ENCODE measurements at places on chromosomes 16 and 17.

GRCh38 chr17:6712058-6712853, 913 bp downstream of the SLC13A5 start:
- peak; percentile 51 for DNase-seq

- no peak for DNase-seq
Measured at GRCh38 chr17:62892870-62893338, 73.1 kb upstream of the TANC2 start.

DNA sequence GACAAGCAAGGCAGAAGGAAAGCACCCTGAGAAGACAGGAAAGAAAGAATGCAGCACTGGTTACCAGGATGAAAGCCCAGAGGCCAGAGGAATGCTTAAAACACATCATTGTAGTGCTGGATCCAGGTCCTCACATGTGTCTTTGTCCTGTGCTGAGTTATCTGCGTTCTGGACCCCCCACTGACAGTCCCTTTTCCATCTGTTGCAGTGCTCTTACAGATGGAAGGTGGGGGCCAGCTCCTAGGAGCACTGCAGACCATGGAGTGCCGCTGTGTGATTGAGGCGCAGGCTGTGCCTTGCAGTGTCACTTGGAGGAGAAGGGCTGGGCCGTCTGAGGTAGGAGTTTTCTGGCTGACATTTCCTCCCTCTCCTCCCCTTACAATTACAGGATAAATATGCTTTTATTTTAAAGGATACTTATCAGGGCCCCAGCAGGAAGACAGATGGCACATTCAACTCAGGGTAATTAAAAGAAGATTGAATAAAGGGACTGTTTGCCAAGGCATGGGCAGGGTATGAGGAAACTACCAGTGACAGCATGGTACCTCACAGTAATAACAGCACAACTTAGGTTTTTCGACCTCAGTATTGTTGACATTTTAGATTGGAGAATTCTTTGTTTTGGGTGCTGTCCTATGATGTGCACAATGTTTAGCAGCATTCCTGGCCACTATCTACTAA, 3.0 kb downstream of the EME1 start:
- DNase-seq: no peak

DNA sequence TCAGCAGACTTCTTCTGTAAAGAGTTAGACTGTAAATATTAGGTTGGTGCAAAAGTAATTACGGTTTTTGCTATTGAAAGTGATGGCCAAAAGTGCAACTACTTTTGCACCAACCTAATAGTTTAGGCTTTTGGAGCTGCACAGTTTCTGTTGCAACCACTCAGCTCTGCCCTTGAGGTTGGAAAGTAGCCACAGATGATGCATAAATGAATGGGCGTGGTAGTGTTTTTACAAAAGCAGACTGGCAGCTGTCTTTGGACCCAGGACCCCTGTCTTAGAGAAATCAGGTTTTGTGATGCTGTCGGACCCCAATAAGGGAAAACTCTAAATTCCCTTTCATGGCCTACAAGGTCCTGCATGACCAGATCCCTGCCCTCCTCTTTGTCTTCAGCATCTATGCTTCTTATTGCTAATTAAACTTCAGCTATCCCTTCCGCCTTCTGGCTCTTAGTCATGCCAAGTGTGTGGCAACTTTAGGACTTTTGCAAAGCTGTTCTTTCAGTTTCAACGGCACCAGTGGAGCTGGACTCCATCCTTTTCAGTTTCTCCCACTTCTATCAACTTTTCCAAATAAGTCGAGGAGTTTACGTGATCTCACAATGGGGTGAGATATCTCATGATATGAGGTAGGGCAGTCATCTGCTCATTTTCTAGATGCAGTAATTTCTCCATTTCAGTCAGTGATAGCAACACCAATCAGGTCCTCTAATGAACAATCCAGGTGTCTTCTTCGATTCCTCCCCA, 232.3 kb downstream of the XYLT1 start:
- DNase-seq: no peak

GRCh38 chr16:86384263-86384649, 126.1 kb upstream of the FOXF1 start:
- DNase-seq: no peak

DNA sequence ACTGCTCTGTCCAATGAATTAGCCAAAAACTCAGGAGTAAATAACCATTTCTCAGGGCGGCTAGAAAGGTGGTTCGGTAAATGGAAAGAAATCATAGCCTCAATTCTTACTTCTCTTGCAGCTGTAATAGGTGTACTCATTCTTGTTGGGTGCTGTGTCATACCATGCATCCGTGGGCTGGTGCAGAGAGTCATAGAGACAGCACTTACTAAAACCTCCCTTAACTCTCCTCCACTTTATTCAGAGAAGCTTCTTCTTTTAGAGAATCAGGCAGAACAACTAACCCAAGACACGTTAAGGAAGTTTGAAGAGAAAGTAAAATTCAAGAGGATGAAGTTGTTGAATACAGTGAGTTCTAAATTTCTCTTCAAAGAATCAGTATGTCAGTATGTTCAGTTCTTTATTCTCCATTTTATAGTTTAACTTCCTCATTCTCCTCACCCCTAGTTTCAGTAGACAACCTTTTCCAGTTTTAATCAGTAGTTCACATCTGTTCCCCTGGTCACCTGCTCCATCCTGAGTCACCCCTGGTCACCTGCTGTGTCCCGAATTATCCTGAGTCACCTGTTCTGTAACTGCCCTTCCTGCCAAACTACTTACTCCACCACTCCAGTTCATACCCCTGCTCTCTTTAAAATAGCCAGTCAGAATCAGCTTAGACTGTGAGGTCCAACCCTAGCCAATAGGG, 85.9 kb downstream of the EMP2 start:
- no peak for DNase-seq

GRCh38 chr16:51834133-51834532, 683.1 kb upstream of the SALL1 start:
- DNase-seq: no peak

DNA sequence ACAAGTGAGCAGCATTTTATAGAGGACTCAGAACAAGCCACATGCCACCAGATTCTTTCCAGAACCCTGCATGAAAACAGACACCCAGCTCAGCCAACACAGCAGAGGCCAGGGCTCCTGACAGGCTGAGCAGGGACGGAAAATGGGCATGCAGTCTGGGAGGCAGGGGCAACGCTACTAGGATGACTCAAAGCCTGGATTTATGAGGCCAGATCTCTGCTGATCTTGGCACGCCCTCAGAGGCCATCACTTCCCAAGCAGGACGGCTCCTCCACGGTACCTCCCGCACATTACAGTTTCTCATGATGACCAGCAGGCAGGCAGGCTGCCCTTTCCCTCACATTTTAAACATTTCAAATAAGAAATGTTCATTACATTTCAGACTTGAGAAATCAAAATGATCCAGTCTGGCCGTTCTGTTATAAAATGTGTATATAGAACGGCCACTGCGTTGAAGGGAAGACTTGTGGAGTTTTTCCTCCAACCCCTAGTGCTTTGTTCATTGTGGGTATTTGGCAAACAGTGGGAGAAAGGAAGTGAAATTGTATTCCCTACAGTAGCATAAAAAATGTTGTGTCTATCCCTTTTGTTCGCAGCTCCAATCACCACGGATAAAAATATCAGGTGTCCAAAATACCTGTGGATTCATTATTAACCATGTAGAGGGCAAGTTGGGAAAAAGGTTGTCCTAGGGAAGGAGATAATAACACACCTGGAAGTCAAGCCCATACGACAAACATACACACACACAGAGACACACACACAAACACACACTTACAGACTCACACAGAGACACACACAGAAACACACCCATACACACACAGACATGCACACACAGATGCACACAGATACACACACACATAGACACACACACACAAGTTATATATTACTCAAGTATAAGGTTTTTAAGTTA, 64.8 kb upstream of the ADAMTS18 start:
- DNase-seq: no peak

DNA sequence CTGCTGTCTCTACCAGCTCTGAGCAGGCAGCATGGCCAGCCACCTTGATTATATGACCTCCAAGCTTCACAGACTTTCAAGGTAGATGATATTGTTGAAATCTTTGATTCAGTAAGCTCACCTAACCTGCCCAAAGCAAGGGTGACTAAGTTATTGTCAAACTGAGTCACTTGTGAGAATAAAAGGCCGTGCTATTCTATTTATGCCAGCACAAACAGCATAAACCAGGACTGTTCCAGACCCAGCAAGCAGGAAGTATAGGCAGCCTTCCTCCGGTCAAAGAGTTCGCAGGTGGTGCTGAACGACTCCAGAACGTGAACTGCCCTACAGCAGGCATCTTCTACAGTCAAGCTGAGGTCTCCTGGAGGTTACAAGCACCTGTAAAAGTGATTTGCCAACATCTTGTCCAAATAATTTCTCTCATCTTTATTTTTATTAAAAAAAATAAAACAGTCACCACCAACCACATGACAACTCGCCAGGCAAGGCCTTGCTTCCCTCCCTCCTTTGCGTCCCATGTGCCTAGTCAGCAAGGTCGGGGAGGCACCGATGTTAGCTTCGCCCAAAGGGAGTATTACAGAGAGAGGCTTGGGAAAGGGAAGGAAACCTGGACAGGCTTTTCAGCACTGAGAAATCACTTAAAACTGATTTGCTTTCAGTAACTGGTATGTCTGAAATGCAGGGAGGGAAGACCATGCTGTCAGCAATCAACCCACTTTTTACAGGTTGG, 10.8 kb downstream of the ARL2BP start:
- no peak for DNase-seq

GRCh38 chr17:60989379-60989778, 311.7 kb downstream of the BCAS3 start:
- no peak for DNase-seq

- DNase-seq: no peak
Measured at GRCh38 chr16:25027781-25028180, 12.6 kb upstream of the ARHGAP17 start.

DNA sequence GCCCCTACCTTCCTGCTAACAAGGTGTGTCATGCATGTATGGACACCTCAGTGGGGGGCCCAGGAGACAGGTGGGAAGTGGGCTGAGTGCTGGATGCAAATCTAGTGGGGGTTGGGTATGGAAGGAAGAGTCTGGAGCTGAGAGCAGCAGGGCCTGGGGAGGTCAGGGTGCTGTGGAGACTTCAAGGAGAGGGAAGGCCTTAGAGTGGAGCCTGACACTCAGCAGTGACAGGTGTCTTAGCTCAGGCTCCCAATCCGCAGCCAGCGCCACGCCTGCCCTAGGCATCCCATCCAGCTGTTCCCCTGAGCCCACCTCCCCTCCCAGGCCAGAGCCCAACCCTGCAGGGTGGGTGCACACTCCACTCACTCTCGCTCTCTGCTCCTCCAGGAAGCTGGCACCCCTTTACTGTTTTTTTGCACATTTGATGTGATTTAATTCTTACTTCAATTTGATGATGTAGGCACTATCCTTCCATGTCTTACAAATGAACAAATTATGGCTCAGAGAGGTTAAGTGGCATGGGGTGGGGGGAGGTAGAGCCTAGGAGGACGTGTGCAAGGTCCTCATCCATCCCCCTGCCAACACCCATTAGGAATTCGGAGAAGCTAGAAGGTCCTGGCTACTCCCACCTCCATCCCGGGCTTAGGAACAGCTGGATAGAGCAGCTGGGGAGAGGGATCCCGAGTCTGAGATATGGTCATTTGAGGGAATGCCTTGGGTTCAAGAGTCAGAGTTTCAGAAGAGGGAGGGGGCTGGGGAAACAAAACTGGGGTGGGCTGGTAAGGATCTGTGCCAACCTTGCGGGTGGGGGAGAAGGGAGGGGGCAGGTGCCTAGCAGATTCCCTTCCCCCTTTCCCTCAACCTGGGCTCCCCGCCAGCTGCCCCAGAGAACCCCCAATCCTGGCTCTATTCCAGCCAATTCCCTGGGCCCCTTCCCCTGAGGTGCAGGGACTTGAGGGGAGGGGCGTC, 2.1 kb downstream of the FAM171A2 start:
- peak; percentile 64 for DNase-seq

DNA sequence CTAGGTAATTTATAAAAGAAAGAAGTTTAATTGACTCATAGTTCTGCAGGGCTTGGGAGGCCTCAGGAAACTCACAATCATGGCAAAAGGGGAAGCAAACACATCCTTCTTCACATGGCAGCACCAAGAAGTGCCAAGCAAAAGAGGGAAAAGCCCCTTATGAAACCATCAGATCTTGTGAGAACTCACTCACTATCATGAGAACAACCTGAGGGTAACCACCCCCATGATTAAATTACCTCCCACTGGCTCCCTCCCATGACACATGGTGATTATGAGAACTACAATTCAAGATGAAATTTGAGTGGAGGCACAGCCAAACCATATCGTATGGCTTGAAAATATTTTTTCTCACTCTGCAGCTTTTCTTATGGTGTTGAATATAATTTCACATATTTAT, 151.7 kb downstream of the ANKFN1 start:
- DNase-seq: no peak

DNA sequence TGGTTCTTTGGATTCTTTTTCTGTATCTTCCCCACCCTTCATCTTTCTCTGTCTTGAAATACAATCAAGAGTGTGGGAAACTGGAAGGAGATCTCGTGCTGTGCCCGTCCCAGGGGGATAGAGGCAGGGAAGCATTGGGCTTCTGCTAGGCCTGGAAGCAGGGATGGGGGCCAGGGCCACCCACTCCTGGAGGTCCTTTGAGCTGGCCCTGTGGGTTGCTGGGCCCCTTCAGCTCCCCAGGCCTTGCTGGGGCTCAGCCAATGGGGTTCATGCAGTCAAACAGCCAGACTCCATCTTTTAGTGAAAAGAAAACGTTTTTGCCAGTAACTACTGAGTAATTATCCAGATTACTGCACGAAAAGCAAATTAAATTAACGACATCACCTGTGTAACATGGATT, 67.8 kb downstream of the CCDC182 start:
- no peak for DNase-seq

DNA sequence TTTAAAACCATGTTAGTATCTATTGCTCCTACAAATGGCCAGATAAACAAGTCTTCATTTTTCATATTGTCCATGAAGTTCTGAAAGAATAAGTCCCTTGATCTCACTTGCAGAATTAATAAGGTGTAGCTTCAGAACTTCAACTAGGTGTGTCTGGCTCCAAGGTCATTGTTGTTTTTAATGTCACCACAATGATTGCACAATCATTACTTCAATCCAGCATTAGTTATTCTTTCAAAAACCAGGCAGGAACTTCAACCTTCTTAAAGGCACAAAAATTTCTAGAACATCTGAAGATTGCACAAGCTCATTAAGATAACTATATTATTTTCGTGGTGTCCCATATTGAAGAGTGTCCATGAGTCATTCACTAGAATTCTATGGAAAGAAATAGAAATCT, 1386.4 kb downstream of the CDH11 start:
- DNase-seq: no peak
